ENCODE measurements at places on chromosomes 16 and 17. TPM values are rescaled to one million over a fixed set of nuclear protein-coding genes. Genes with fewer than 3 reads are reported as not detected.

DNA sequence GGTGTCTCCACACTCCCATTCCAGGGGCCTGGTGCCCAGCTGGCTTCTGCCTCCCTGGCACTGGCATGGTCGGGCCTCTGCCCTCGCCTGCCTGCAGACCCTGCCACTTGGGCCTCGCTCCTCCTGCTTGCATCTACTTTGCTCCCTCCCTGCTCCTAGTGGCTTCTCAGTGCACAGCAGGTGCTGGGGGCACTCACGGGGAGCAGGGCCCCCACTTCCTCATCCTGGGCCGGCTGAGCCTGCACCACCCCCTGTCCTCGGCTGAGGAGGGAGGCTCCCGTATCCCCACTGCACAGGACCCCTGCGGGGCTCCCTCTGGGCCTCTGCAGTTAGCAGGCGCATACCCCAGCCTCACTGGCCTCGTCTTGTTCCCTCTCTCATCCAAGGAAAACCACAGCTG lies 35.2 kb downstream of the CIBAR2 start:
- DNase-seq, result no peak

DNA sequence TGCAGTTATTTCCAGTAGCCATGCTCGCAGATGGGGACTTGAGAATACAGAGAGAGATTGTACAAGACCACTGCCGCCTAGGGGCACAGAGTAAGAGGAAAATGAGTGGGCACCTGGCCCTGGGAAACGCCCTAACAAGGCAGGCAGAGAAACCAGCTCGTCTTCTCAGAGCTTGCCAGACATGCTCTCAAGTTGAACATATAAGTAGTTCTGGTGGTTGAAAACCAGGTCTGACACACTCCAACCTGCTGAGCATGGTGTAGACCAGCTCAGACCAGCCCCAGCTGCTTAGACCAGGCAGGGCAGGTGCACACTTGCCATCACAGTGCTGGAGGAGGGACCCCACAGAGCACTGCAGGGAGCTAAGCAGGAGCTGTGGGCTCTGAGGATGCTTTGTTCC lies 250.5 kb downstream of the CPPED1 start:
- no peak for DNase-seq

DNA sequence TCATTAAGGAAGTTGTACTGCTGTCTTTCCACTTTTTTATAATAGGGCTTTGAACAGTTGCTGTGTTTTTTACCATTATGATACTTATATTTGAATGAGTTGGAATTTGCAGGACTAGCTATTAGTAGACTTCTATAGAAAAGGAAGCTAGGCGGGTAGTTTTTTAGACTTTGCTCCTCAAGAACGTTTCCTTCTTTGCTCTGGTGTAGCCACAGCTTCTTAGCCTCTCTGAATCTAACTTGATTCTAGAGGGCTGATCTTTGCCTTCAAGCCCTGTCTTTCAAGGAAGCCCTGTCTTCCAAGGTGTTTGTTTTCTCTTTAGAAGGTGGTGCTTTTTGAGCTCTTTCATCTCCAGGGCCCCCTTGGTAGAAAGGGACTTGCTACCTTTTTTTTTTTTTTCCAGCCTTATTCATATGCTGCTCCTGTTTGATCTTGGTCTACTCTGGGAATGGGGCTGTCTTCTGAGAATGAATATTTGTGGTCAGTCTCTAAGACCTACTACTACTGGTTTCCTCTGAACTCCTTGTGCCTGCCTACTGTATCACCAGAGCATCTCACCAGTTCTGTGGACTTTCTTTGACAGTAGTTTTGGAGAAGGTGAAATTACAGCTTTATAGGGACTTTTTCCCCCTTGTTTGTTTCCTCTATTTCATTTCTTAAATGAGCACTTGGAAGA lies 52.3 kb upstream of the RASL10B start:
- DNase-seq, result no peak

The WNT9B gene
- 0.85 TPM for total RNA-seq

GRCh38 chr17:34222722-34223497 lies 32.2 kb upstream of the CCL2 start:
- DNase-seq, result no peak

- no peak for DNase-seq
These were observed 14.2 kb upstream of the HAPSTR1 start for GRCh38 chr16:9077091-9077809.

The BCL6B gene
- 13.7 TPM for total RNA-seq

The PPY gene
- total RNA-seq, result not detected

DNA sequence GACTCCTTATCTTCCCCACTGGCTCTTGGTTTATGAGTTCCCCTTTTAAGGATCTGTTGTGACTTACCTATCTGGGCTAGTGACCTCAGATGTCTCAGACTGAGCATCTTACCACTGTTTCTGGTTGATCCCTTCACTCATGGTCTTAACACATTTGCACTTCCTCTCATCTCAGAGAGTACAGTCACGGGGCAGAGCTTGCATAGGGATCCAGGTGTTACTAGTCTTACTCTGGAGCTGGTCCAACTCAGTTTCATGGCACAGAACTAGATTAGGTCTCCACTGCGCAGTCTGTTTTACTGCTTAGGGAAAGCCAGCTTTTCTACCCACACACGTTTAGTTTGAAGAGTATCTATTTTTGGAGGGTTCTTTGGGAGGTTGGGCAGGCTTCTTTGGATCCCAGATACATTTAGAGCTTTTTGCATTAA lies 10.2 kb downstream of the GABARAPL2 start:
- no peak for DNase-seq

GRCh38 chr16:53094013-53094630 lies 39.3 kb downstream of the CHD9 start:
- peak; percentile 68 for DNase-seq

DNA sequence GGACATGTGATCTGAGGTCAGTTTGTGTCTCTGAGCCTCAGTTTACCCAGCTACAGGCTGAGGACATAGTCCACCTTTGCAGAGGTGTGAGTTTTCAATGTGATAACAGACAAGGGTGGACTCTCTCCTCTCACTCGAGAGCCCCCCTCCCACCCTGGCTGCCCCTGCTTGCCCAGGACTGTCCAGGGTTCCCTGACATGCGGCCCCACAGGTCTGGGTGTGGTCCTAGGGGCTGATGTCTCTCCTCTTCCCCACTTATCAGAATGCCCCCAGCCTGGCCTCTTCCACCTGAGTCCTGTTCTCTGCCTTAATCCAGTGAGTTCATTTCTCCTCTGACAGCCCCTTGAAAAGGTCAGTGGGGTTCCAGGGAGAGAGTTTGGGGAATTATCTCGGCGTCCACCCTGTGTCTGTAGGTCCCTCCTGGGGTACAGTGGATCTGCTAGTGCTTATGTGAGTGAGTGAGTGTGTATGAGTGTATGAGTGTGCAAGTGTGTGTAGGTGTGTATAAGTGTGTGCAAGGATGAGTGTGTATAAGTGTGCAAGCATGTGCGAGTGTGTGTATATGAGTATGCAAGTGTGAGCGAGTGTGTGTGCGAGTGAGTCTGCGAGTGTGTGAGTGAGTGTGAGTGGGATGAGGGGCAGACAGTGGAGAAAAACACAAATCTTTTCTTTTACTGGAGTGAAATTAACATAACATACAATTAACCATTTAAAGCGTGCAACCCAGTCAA lies 175.0 kb downstream of the IRF8 start:
- DNase-seq, result no peak

DNA sequence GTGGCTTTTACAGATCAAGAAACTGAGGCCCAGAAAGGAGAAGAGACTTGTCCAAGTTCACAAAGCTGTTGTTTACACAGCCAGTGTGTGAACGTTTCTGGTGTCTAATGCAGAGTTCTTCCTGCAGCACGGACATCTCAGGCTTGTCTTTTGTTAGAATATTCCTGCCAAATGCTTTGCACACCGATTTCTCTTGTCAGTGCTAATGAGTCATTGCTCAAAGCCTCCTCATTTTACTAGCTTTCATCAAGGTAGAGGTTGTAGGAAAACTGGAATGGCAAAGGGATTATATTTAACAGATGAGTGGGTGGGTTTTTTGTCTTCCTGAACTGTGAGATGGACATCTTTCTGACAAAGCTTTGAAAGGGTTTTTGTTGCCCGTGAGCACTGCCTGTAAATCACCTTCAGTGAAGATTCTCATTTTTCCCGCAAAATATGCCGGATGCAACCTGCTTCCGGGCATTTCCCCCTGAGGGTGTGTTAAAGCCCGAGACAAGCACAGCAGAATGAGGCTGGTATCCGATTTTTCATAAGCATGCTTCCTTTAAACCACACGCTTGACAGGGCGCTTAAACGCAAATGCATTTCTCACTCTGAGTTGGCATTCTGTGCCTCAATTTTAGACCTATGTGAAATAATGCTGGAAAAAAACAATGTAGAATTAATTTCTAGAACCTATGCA lies 14.7 kb downstream of the PMM2 start:
- DNase-seq, result no peak

The CLEC18A gene
- total RNA-seq, result 0.22 TPM

DNA sequence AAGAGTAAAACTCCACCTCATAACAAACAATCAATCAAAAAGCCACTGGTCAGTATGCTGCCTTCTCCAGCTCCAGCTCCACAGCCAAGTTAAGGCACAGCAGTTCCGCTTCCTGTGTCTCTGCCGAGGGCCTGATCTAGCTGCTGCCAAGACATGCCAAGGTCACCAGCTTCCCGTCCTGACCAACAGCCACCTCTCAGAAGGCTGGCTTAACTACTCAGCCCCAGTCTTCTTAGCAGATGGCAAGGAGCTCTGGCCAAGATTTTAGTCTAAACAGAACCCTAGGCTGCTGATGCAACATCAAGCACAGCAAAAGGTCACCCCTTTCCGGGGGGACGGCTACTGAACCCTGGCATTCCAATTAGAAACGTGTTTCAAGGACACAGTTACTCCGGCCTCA lies 17.7 kb upstream of the MNT start:
- no peak for DNase-seq

The CLEC19A gene
- total RNA-seq, result not detected

- no peak for DNase-seq
These were observed 1860.3 kb downstream of the TP53TG3F start for GRCh38 chr16:35319536-35320192.

DNA sequence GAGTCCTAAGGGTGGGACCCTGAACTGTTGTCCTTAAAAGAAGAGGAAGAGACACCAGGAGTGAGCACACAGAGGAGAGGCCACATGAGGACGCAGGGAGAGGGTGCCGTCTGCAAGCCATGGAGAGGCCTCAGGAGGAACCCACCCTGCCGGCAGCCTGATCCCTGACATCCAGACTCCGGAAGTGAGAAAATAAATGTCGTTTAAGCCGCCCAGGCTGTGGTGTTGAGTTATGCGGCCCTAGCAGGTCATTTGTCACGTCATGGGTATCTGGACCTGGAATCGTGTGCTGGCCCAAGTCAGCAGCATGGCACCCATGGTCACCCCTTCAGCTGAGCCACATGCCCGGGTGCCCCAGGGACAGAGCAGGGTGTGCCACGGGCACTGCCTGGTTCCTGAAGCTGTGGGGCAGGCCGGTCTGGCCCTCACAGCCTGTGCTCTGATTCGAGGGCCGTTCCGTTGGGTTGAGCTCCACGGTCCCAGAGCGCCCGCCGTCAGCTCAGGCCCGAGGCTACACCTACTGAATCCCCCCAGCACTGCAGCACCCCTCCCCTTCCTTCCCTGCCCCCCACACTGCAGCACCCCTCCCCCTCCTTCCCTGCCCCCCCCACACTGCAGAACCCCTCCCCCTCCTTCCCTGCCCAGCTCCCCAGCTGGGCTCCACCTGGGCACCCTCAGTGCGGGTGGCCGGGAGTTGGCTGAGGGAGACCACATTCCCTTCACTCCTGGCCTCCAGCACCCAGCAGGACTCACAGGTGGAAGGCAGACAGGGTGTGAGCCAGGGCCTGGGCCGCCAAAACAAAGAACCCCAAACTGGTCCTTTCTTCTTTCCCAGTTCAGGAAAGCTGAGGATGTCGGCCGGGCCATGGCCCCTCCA lies 2.7 kb upstream of the CCDC57 start:
- no peak for DNase-seq

DNA sequence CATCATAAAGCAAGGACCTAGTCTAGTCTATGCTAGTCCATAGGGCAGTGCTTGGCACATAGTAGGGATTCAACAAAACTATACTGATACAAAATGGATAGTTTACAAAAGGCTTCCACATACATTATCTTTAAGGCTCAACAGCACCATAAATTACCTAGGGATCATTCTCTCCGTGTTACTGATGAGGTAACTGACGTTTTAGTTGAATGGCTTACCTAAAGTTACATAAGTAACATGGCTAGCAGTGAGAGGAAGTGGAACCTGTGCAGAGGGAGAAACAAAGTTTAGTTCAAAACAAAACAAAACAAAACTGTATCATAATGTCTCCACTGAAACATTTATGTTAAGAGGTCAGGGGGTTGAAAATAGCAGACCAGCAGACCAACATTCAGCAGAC lies 7.9 kb downstream of the RPTOR start:
- DNase-seq, result no peak

DNA sequence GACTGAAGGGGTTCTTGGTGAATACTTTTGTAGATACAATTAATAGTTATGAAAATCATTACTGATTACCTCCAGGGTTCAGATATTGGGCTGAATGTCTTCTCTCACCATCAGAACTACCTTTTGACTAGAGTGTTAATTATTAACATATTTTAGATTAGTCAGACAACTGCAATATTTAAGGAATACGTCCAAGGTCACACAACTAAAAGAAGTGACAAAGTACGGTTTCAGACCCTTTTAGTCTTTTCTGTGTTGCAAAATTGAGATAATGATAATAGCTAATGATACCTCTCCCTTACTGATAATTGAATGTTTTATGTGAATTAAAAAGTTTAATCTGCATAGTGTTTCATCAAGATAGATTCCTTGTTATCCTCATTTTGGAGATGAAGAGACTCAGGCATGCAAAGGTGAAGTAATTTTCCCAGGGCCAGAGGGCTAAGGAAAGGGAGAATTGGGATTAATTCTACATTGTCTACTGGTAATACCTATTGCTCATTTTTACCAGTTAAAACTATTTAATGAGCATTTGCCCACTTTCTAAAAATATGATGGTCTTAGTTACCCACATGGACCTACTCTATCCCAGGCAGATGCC lies 107.3 kb downstream of the WWOX start:
- DNase-seq, result no peak

DNA sequence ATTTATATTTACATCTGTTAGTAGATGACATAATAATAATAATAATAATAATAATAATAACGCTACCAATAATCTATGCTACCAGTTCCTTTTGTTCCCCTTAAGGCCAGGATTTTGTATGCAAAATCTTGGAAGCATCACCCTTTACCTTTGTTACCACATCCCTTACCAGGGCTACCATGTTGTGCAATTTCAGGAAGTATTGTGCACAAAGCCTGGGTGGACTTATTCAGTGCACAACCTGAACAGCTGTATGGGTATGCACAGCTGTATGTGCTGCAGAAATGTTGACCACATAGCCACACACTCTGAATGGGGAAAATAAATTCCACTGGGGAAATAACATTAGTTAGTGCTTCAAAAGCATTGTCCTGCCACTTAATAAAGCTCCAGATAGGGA lies 19.9 kb upstream of the CALB2 start:
- no peak for DNase-seq
